GM23338 (cell line): ENCODE measurements at places on chromosomes 7 and 10. TPM values are rescaled to one million over a fixed set of nuclear protein-coding genes. Genes with fewer than 3 reads are reported as not detected.

Gene INMT
- 0.38 and 0.79 TPM in 2 replicates for polyA plus RNA-seq

Gene HKDC1
- not detected in 2 replicates for polyA plus RNA-seq

Gene PRSS1
- polyA plus RNA-seq: not detected in 2 replicates

Gene NRP1
- 2.9 and 3.6 TPM in 2 replicates for polyA plus RNA-seq

Gene PNLIPRP1
- polyA plus RNA-seq: 0.21 TPM in 1 of 2 replicates, not detected in the other

Gene COG5
- 11.0 and 15.4 TPM in 2 replicates for polyA plus RNA-seq
